ENCODE measurements at places on chromosomes 3 and 15.

DNA sequence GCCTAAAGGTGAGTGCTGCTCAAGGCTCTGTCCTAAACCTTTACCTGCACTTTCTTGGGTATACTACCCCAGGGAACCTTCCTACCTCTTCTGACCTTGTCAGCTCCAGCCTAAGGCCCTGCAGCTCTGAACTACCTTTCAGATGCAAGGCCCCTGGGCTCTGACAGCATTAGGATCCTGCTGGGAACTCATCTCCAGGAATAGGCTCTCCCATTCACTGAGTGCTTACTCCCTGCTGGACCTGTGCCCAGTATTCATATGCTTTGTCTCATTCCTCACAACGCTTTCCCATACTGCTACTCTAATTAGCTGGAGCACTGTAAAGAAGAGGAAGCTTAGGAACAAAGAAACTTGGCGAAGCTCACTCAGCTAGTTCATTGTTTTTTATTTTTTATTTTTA is 53.8 kb upstream of the RAB6B start:
- DNase-seq, result no peak

GRCh38 chr3:116524453-116525210 is 79.3 kb upstream of the LSAMP start:
- DNase-seq, result no peak

DNA sequence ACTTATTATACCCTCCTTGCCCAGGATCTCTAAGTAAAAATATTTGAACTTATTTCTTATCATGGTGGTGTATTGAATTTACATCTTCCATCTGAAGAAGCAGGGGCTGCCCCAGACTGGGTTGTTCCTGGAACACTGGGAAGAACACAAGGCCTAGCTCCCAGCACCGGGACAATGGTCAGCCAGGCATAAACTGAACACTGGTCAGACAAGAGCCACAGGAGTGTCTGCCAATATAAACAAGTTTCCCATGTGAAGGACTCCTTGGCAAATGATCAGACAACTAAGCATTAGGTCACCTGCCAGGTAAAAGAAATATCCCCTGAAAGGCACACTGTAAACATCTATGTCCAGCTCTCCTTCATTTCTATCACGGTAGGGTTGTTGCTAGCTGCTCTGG is 172.4 kb downstream of the ATP8B4 start:
- DNase-seq, result no peak

DNA sequence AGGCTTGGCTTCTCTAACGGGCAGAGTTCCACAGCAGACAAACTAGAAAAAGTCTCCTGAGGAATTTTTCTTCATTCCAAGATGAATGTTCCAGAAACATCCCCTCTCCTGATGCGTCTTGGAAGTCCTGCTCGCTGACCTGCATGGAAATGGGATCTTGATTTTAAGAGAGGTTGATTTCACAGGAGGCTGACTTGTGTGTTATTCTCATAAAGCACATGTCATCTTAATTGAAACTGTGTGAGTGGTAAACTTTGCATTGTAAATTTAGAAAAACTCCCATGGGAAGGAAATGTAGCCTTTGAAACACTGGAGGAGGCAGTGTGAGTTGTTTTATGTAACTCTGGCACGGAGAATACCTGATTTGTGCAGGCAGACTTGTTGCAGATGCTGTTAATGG is 337.8 kb upstream of the NR2E3 start:
- DNase-seq, result no peak

GRCh38 chr3:121477589-121477988 is 68.2 kb downstream of the POLQ start:
- no peak for DNase-seq

GRCh38 chr15:40543631-40544294 is 21.1 kb downstream of the CCDC32 start:
- DNase-seq, result no peak

GRCh38 chr15:89768071-89768500 is 8.0 kb upstream of the MESP2 start:
- no peak for DNase-seq

DNA sequence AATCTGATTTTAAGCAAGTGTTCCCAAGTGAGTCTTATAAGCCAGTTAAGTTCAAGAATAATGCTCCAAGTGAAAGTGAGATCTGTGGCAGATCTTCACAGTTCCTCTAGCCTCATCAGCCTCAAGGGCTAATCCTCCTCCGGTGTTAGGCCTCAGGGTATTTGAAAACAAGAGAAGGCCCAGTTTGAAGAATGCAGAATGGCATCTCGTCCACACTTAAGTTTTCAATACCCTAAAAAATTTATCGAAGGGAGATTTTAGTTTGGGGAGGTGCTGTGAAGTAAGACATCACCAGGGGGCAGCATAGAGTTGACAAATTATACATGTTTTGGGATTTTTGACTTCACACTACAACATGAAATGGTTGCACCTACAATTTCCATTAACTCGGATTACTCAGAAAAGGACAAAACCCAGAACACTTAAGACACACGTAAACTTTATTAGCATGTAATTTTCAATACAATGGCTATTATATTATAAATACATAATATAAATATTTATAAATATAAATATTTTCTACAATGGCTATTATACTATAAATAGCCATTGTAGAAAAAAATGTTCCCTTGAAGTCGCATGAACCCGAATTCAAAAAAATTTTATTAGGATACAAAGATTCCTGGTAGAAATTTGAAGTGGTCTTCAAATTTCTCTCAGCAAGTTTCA is 2.3 kb upstream of the TMEM266 start:
- peak; percentile 68 for DNase-seq

- DNase-seq, result no peak
Measured at GRCh38 chr15:91522605-91523332, 330.7 kb upstream of the SLCO3A1 start.

GRCh38 chr15:51760805-51761204 is 9.4 kb downstream of the TMOD2 start:
- no peak for DNase-seq

DNA sequence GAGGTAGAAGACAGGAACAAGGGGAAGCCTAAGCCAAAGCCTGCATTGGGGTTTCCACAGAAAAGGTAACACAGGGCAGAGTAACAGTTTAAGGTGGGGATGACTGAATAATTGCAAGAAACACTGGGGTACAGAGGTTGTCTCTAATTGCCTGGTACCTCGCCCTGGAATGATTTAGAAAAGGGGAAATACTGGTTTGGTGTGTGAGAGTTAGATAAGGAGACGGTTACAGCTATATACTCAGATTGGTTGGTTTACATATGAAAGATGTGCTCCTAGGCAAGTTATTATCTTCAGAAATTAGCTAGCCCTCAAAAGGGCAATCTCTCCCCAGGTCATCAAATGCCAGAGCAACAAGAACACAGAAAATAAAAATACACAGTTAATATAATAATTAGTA is 58.8 kb downstream of the SMARCC1 start:
- no peak for DNase-seq

DNA sequence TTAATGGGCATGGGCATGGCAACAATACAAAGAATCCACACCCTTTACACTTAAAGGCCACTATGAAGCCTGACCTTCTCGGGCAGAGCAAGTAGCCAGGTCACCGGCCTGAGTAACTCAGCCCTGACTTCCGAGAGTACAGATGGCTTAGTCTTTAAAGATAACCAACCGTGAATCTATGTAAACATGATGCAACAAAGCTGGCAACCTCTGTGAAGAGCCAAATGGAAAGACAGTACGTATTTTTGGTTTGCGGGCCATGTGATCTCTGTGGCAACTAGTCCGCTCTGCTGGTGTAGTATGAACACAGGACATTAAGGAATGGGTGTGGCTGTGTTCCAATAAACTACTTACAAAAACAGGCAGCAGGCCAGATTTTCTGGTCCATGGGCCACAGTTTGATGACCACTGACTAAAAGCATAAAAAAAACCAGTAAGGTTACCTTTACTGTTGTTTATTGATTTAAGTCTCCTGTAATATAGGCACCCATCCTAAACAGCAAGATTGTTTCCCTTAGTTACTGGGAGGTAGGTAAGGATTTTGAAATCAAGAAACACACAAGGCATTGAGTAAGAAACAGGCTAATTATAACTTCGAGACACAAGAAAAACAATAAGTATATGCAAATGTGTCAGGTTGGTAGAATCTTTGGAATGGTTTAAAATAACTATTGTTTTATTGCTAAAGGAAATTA is 14.5 kb downstream of the RIOX2 start:
- no peak for DNase-seq

- DNase-seq, result peak; percentile 13
Measured at GRCh38 chr15:71509139-71509538, 301.2 kb upstream of the NR2E3 start.

DNA sequence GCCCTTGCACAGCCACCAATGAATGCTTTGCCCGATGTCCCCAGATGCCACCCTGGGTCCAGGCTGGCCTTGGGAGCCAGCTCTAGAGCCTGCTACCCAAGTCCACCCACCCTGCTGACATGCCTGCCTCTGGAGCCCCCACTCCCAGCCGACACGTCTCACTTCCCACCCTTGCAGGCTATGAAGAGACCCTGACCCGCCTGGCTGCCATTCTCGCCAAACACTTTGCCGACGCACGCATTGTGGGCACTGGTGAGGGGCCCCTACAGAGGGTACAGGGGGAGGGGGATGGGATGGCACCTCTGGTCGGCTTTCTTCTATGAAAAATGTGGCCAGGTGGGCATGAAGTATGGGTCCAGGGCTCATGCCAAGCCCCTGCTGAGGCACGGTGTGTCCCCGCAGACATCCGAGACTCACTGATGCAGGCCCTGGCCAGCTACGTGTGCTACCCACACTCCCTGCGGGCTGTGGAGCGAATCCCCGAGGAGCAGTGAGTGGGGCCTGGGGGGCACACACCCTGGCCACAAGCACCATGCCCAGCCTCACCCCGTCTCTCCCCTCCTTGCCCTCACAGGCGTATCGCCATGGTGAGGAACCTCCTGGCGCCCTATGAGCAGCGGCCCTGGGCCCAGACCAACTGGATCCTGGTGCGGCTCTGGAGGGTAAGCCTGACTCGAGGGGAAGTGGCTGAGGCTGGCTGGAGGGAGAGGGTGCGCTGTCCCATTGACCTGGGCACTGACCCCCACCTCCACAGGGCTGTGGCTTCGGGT is 6.0 kb downstream of the AMIGO3 start:
- DNase-seq, result no peak

DNA sequence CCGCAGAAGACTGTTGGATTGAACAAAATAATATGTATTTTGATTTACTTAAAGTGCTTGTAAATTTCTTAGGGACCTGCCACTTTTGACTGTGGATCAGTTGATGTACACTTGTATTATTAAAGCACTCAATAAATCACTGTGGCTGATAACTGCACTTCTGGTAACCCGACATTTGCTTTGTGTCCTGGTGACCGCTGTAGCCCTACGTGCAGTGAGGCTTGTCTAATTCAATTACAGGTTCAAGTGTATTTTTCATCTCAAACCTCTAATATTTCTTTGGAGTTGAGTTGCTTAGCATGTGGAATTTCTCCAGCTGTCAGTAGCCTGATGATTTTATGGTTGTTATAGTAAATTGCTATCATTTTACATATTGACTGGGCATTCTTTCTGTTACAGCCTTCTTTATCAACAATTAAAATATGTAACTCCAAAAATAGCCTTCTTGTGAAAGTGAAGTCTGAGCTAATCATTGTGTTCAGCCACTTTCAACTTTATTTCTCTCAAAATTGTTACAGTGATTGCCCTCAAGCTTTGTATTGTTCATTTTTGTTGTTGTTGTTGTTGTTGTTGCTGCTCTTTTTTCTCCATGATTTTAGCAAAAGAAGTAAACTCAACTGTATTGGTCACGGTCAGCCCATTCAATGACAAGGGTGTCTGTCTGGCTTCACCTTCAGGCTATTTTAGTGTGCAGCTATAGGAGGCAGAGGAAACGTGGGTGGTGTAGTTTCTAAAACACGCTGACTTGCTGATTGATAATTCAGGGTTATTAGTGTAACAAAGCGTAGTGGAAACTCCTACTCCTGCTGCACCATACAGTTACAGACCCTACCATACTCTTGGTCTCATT is 215.1 kb upstream of the UBE2E1 start:
- DNase-seq, result no peak

DNA sequence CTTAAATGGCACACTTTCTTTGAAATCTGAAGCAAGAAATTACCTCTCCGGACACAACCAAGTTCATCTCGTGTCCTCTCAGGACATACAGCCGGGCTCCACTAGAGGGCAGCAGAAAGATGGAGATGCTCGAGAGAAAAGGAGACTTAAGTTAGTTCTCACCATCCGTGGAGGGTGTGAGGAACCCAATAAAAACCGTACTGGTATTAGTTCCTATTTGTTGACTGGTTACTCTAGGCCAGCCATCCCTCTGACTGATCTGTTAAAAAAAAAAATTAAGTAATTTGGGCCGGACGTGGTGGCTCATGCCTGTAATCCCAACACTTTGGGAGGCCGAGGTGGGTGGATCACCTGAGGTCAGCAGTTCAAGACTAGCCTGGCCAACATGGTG is 7.9 kb upstream of the CYP11A1 start:
- peak; percentile 89 for DNase-seq

DNA sequence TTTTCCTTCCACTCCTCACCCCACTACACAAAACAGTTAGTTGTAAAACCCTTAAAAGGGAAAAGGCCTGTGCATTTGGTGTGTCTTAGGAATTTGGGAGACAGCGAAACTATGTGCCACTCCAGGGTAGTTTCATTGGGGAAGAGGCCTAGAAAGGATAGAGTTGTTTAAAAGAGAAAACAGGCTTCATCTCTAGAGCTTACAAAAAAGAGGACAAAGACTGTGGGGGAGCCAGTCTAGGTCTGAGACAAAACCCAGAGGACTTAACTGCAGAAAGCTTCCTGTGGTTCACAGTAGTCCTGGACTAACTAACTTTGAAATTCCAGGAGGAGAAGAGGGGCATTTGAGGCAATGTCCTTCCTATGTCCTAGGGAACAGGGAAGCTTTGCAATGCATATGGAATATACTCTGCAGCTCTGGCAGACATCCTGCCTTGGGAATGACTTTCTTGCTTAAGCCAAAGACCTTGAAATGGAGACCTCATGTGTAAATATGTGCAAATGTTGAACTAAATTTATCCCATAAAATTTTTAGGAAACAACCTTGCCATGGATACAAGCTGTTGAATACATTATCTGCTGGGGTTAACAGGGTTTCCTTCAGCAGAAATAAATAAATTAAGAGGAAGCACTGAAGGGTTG is 159.4 kb downstream of the LSAMP start:
- no peak for DNase-seq

- DNase-seq, result no peak
Measured at GRCh38 chr3:56903231-56903782, 101.6 kb upstream of the ARHGEF3 start.
